ENCODE measurements at places on chromosomes 3 and 15.

DNA sequence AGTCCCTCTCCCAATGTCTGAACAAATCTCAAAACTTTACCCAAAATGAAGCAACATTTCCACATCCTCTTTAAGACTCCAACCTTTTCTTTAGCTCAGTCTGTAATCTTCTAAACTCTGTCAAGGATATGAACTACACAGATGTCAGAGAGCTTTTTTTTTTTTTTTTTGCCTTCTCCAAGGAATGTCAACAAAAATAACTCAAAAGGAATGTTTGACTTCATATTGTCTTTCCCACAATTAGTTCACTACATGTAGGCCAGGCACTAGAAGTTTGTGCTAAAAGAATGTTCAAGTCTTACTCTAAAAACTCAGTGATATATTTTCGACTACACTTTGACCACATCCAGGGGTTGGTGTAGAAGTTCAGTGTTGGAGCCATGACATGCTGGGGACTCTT is 37.1 kb downstream of the ADAMTS9 start:
- DNase-seq = no peak

- no peak for DNase-seq
These were observed 821.6 kb downstream of the TUSC7 start for GRCh38 chr3:117531078-117531767.

DNA sequence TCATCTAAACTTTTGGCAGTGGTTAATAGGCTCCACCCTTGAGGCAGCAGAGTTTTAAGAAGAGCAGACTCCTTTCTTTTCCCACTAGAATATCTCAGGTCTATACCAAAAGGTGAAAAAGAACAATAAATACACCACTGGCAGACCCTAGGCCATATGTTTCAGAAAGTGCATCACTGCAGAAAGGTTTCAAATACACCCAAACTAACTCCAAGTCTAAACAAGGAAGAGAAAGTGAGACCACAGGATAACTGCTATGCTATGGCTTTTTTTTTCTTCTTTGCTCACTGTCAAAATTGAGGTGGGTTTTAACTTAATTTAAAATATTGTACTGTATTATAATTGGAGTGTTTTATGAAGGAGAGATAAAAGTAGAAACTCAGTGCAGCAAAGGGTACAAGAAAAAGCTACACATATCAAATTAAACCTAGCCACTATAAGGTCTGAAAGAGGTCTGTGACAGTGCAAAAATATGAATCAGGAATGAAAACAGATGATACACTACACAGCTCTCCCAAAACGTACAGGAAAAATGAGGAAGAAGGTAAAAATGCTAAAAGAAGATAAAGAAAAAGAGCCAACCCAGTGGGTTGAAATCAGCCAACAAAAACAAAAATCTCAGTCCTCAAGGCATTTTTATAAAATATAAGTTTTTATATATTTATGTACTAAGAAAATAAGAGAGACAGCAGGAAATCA is 8.4 kb downstream of the SNX4 start:
- DNase-seq = no peak

GRCh38 chr3:14509796-14510100 is 30.4 kb downstream of the GRIP2 start:
- DNase-seq = peak; percentile 34

DNA sequence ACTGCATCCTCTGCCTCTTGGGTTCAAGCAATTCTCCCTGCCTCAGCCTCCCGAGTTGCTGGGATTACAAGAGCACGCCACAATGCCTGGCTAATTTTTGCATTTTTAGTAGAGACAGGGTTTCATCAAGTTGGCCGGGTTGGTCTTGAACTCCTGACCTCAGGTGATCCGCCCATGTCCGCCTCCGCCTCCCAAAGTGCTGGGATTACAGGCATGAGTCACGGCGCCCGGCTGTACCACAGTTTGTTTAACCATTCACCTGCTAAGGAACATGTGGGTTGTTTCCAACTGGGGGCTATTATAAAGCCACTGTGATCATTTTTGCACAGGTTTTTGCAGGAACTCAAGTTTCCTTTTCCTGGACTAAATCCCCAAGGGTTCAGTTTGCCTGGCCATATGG is 123.2 kb upstream of the RAP2B start:
- peak; percentile 51 for DNase-seq

- no peak for DNase-seq
These were observed 145.2 kb upstream of the NUDT16 start for GRCh38 chr3:131236421-131236820.

- no peak for DNase-seq
These were observed 38.9 kb upstream of the MYZAP start for GRCh38 chr15:57552678-57553334.

- DNase-seq = peak; percentile 51
These were observed 75.6 kb downstream of the PDZRN3 start for GRCh38 chr3:73549051-73549600.

DNA sequence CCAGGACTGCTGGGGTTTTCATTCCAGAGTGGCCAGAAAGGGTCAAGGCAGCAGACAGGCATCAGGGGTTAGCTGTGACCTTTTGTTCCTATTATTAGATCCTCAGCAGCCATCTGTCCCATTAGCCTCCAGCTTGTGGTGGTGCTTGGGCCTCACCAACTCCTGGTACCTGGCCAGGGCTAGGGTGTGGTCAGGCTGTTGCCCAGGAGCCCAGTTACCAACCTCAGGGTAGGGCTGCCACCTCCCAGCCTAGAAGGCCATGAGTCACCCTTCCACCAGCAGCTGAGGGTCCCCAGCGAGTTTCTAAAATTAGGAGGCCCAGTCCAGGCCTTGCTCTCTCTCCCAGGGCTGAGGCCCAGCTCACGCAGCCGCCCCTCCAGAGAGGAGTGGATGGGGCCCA is 12.2 kb downstream of the TMEM43 start:
- no peak for DNase-seq

GRCh38 chr15:45287390-45287956 is 35.4 kb downstream of the SLC28A2 start:
- no peak for DNase-seq

DNA sequence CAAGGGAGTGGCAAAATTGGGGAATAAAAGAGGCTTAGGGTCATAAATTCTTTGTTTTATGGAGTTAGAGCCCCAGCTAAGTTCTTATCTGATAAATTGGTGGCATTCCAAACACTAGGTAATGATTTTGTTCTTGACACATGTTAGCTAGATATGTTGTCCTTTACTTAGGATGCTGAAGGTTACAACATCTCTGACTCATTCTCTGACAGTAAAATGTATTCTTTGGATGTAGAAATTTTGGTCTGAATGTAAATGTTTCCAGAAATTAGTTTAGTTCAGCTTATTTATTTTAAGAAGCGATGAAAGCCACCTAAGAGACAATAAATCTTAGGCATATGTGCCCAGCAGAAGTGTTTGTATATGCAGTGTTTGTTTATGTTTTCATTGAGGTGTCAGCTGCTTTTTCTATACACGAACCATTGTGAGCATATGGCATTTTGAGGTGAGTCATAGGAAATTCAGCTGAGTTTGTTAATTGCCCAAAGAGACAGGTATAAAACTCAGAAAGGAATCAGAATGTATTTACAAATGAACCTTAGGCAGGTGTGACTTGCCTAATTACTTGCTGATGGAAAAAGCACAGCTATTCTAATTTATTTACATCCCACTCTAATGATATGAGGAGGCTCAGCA is 247.7 kb downstream of the AGBL1 start:
- no peak for DNase-seq

DNA sequence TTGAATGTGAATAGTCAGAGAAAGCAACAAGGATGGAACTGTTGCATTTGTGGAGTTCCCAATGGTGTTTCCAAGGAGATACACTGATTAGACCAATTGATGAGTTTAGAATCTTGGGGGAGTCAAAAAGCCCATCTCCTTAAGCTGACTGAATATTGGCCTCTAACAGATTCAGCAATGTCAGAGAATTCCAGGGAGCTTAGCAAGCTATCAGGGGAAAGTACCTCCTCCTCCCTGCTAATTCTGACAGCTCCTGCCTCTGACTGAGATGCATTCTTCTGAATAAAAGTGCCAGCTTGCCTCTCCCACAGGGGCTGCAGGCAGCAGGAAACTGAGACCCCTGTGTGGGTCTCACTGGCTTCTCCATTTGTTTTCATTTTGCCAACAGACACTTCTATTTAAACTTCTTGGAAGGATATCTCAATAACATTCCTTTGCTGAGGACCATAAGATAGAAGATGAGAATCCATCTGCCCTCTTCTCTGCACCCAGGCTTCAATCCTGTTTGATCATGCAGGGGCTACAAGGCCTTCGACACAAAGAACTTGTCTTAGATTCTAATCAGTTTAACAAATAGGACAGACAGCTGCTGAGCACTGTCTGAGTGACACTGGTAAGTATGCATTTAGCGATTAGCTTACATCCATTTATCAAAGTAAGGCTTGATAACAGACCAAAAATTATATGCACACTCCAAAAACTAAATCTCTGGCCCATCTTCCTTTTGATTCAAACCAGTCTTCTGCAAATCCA is 1080.8 kb downstream of the TUSC7 start:
- DNase-seq = no peak

- no peak for DNase-seq
These were observed 44.8 kb downstream of the MAP2K5 start for GRCh38 chr15:67587331-67587730.

- no peak for DNase-seq
These were observed 264.0 kb upstream of the SLITRK3 start for GRCh38 chr3:165459924-165460835.

DNA sequence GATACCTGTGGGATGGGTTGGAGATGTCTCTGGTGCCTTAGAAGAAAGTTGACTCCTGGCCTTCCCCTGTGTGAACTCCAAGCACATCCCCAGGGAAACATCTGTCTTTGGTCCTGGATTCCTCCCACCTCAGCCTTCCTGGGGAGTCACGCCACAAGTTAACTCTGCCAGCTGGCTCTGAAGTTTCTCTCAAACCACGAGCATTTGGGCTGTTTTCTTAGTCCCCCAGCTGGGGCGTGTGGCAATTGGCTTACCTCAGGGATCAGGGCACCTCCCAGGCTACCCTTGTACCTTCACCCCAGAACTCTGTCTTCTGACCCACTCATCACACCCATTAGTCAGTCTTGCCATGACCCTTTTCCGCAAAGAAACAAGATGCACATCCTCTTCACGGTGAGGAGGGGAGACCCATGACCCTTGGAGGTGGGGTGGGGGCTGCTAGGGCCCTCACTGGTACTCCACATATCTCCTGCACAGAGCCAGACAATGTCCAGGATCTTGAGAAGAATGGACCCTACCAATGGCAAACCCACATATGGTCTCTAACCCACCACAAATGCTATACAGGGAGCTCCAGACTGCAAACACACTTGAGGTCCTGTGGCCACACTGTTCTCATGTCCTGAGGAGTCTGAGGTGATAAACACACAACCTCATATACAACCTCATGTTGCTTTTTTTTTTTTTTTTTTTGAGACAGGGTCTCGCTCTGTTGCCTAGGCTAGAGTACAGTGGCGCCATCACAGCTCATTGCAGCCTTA is 3.9 kb downstream of the NEIL1 start:
- no peak for DNase-seq

DNA sequence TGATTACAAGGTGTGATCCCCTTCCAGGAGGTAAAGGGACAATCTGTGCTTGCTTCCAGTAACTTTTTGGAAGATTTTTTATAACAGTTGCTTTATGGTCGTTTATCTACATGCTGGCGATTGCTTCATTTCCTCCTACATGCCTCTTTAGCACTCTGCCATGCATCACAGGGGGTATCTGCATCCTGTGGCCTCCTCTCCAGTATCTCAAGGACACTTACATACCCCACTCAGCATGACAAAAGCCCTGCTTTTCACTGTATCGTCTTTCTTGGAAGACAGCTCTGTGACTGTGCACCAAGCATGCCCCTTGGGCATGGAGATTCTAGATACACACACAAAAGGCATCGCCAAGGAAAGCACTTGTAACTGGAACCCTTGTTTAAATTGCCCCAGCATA is 25.3 kb downstream of the CAPN3 start:
- peak; percentile 0 for DNase-seq
